ENCODE measurements at places on chromosomes 2 and 18.
A peak's percentile ranks its signal among the peaks of the same experiment; 100 is the strongest.

DNA sequence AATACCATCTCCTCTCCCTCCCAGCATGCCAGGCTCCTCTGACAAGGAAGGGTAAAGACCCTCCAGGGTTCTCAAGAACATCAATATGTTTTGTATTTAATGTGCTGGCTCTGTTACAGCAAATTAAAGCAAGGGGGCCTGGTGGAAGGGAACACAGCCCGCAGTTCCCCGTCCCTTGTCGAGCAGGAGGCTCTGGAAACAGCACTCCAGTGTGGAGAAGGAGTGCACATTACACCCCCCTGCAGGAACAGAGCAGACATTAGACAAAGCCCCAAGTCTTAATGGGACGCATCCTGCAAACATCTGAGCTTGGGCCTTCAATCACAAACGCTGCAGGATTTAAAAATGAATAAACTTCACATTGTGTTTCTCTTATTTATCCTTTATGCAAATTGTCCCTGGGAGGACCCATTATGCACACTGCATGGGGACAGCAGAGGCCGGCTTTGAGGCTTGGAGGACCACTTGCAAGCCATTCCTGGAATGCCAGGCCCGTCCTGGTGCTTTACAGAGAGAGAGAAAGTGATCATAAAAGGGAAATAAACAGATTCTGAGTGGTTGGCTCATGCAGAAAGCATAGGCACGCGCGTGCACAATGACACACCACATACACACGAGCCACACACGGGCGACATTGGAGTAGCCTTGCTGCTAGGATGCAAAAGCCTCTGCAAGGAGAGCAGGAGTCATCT, 328.7 kb downstream of the SMAD2 start:
- H3K4me1 ChIP-seq = no peaks in the 10 kb centered on the region
- H3K36me3 ChIP-seq = no peaks in the 10 kb centered on the region
- no peak overlapping the region for H3K27ac ChIP-seq

GRCh38 chr2:68807821-68808266, 63.4 kb downstream of the BMP10 start:
- H3K4me1 ChIP-seq = peaks cover 15% of the 10 kb centered on the region
- no peak for DNase-seq
- H3K27me3 ChIP-seq = no peaks in the 10 kb centered on the region
- no peak overlapping the region for H3K27ac ChIP-seq
- H3K36me3 ChIP-seq = no peaks in the 10 kb centered on the region

DNA sequence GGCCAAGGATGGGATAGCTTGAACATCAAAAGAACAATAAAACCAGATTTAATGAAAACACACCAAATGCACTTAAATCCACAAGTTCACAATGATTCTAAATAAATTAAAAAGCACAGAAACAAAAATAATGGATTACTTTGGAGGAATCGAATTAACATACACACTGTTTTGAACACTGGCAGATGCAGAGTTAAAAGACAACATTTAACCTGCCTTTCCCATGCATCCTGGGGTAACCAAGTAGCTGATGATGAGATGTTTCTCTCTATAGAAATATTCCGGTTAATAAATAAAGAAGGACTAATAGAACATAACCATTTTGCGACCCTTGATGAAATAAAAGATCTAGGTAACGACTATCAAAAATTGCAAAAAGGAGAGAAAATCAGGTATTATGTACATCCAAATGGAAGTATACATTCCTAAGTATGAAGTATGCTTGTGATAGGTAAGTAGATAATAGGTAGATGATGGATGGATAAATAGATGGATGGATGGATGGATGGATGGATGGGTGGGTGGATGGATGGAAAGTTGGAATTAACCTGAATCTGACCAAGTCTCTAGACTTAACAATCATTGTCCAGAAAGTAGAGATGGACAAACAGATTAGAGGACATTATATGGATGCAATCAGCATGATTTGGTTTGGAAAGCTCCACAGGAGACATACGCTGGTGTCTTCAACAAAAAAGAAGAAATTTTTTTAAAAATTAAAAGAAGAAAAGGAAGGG, 57.4 kb upstream of the MYCN start:
- H3K4me1 ChIP-seq = peaks cover 11% of the 10 kb centered on the region
- no peak overlapping the region for H3K4me3 ChIP-seq
- no peaks in the 10 kb centered on the region for H3K27me3 ChIP-seq
- H3K36me3 ChIP-seq = no peaks in the 10 kb centered on the region
- no peak for DNase-seq

- no peak overlapping the region for H3K4me3 ChIP-seq
- no peak overlapping the region for H3K27ac ChIP-seq
- no peak for DNase-seq
- H3K36me3 ChIP-seq = no peaks in the 10 kb centered on the region
These were observed 1604.8 kb upstream of the ZEB2 start for GRCh38 chr2:146124741-146125140.

DNA sequence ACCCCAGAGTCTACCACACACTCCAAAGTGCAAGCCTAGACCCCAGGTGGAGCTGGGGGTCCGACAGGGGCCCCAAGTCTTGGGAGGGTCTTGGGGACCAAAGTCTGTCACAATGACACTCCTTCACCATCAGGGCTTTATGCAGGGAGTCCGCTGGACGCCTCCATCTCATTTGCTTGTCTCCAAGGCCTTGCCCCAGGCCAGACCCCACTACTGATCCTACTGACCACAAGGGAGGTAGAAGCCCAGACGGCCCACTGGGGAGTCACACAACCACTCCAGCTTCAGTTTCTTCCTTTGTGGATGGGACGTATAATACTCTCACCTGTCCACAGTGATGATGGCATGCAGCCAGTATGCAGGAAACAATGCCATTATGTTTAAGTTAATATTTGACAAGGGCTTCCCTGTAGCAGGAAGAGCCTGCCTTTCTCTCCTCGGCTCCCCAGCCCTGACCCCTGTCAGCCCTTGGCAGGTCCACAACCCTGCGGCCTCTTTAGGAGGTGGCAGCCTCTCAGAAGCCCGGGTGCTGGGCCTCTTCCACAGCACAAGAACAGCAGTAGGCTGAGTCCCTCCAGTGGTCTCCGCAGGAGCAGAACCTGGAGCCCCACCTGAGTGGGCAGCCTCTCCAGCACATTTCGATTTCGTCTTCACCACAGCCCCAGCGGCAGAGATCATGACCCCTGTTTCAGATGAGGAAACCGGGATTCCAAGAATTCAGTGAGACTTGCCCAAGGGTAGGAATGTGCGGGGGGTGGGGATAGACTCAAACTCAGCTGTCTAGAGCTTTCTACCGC, 6.5 kb downstream of the BIN1 start:
- no peaks in the 10 kb centered on the region for H3K27me3 ChIP-seq
- peak overlapping the region; percentile 94 for H3K27ac ChIP-seq
- peaks cover 93% of the 10 kb centered on the region for H3K4me1 ChIP-seq
- peak overlapping the region; percentile 1 for H3K4me3 ChIP-seq
- peaks cover 29% of the 10 kb centered on the region for H3K36me3 ChIP-seq

- no peaks in the 10 kb centered on the region for H3K27me3 ChIP-seq
- DNase-seq = no peak
- no peaks in the 10 kb centered on the region for H3K36me3 ChIP-seq
- no peak overlapping the region for H3K27ac ChIP-seq
These were observed 37.4 kb upstream of the SLC9A2 start for GRCh38 chr2:102581911-102582310.

DNA sequence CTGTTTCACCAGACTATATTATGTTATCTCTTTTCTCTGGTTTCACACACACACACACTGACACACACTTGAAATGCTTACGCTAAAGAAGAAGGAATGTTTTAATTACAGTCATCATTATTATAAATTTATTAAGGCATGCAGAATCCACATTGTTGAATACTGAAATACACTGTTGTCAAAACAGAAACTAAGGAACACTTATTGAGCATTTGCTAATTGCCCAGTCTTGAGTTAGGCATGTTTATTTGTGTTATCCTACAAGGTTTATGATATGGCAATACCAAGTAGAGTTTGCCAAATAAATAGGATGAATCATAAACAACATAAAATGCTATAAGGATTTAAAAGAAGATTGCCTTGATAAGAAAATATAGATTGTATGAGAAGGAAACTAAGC, 917.0 kb upstream of the PIK3C3 start:
- no peaks in the 10 kb centered on the region for H3K4me1 ChIP-seq
- H3K27me3 ChIP-seq = no peaks in the 10 kb centered on the region
- no peak overlapping the region for H3K4me3 ChIP-seq
- no peak overlapping the region for H3K27ac ChIP-seq

- H3K27ac ChIP-seq = no peak overlapping the region
- no peaks in the 10 kb centered on the region for H3K36me3 ChIP-seq
- no peak overlapping the region for H3K4me3 ChIP-seq
- no peaks in the 10 kb centered on the region for H3K27me3 ChIP-seq
These were observed 153.3 kb downstream of the RAPGEF4 start for GRCh38 chr2:172888714-172889669.

DNA sequence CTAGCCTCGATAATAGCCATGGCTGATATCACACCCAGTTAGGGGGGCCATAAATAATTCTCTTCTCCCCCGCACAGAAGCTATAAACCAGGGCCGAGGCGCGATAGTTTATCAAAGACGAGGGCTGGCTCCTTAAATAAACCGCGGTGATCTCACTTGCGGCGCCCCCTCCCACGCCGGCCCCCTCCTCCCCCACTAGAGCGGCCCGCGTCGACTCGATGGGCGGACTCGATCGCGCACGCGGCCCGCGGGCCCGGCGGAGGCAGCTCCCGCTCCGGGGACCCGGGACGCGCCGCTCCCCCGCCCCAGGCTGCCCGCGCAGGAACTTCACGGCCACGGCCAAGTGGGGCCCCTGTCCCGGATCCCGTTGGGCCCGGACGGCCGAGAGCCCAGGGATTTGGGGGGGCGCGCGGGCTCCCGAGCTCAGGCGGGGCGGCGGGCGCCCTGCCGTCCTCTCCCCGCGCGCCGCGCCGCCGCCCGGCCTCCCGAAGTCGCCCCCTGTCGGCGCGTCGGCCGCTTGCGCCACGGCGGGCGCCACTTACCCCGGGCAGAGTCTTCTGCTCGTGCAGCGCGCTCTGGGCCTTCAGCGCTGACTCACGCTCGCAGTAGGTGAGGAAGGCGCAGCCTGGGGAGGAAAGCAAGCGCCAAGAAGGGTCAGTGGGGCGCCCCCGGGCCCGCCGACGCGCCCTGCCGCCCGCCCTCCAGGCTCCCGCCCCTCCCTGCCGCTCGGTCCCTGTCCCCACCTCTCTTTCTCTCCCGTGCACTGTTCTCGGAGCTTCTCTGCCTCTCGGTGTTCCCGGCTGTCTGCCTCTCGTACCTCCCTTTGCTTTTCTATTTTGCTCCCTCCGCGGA, 80.4 kb downstream of the CELF4 start:
- H3K4me3 ChIP-seq = no peak overlapping the region
- no peak overlapping the region for H3K27ac ChIP-seq
- H3K27me3 ChIP-seq = peaks cover 65% of the 10 kb centered on the region
- DNase-seq = no peak

GRCh38 chr2:122249673-122250072, 494.2 kb downstream of the TSN start:
- DNase-seq = no peak
- no peaks in the 10 kb centered on the region for H3K36me3 ChIP-seq
- no peak overlapping the region for H3K27ac ChIP-seq

DNA sequence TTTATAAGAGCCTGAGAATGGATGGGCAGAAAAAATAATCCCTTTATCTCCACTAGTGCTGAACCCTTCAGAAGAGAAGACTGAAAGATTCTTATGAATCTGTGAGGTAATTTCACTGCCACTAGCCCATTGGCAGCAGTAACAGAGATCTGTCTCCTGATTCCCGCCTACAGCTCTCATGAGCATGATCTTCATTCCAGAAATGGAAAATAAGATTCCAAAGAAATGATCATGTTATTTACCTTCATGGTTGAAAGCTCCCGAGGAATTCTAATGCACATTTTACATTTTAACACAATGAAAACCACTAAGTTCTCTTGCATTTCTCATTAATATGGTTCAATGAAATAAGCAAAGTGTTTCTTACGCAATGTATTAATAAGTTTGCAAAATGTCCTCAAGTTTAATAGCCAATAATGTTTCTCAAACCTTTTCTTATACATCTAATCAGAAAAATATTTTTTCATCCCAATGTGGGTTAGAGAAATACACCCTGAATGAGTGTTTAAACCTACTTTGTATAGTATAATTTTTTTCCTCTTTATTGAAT, 905.6 kb downstream of the TMEM182 start:
- no peaks in the 10 kb centered on the region for H3K36me3 ChIP-seq
- no peak overlapping the region for H3K4me3 ChIP-seq
- no peak for DNase-seq
- no peaks in the 10 kb centered on the region for H3K27me3 ChIP-seq
- H3K27ac ChIP-seq = no peak overlapping the region

Data from muscle of leg (tissue), 16 donors.